Activated CD4-positive, CD25-positive, alpha-beta regulatory T cell (primary cell): ENCODE measurements at places on chromosomes 12 and 14.

DNA sequence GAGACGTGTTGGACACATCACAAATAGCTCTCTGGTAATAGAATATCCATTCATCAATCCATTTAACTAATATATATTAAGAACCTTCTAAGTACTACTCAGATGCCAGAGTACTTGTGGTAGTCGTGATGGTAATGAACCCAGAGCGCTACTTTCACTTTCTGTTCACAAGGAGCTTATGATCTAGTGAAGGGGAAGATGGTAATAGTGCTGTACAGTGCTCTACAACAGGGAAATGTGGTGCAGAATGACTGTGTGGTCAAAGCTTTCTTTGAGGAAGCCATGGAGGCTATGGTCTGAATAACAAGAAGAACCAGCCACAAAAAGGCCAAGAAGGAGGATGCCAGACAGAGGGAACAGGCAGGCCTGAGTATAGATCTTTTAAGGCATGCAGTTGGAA, 212.0 kb downstream of the PTPRO start:
- no peak for DNase-seq

- DNase-seq = no peak
Observed at GRCh38 chr12:111471236-111471635, 65.5 kb downstream of the SH2B3 start.

DNA sequence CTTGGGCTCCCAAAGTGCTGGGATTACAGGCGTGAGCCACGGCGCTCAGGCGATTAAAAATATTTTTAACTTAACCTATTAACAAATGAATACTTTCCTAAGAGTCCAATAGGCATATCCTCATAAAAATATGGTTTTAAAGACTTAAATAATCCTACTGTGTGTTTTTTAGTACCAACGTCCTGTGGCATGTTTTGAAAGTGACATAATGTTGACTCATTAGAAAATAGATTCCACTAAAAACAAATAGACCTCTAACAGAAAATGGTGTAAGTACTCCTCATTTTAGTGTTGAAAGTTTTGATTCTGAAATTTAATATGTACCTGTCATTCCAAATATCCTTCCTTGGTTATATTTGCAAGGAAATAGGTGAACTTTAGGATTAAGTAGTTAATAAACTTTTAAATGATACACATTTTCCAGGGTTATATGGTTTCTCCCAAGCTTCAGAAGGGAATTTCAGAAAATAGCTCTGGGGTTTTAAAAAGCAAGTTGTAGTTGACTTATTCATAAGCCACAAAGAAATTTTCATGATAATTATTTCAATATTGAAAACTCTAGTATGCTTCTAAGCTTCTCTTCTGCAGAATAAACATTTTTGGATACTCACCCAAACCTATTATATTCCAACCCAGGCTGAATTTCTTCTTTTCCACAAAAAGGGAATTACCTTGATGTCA, 12.1 kb upstream of the LUM start:
- no peak for DNase-seq

DNA sequence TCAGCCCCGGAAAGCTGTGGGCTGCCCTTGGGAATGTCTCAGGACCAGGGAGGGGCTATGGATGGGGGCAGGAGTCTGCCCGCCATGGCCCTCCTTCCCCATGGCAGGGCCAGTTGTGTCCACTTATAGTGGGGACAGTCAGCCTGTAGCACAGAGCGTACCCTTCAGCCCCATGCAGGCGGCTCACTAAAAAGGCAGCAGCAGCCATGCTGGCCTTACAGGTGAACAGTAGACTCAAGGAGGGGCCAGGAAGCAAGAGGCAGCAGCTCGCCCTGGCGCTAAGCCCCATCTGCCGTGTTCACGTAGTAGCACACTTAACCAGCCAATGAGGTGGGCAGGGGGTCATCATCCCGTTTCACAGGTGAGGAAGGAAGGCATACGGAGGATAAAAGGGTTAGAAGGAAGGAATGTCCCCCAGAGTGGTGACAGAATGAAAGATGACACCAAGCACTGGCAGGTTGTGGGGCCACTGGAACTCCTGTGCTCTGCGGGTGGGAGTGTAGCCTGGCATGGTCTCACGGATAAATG, 52.7 kb downstream of the FAM222A start:
- DNase-seq = no peak

DNA sequence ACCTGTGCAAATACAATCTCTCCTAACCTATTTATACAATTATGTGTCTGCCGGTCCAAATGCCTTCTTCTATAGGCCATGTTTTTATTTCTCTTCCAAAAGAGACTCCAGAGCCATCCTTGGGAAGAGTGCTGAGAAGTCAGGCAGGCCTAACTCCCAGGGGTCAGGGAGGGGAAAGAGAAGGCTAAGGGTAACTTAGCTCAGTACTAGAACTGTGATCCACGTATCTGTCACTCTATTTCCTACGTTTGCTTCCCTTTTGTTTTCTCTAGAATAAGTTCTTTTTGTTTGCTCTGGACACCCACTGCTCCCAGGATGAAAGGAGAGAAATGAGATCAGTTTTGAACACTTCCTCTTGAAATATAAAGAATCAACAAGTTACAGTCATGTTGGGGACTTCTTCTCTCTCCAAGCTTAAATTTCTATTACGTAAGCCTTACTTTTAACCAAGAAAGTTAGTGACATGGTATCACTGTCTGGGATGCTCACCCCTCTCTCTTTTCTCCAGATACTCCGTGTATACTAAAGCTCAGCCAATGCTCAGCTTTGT, 79.2 kb downstream of the DAD1 start:
- DNase-seq = no peak

DNA sequence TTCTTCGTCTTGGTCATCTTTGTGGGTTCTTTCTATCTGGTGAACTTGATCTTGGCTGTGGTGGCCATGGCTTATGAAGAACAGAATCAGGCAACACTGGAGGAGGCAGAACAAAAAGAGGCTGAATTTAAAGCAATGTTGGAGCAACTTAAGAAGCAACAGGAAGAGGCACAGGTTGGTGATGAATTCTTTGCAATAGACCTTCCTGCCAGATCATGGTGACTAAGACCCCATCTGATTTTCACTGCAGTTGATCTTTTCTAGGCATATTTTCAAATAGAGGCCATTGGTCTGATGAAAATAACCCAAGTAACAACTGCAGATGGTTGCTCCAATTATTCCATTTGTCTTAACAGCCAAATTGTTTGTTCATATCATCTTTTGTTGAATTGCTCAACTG, 114.4 kb downstream of the SCN8A start:
- no peak for DNase-seq

DNA sequence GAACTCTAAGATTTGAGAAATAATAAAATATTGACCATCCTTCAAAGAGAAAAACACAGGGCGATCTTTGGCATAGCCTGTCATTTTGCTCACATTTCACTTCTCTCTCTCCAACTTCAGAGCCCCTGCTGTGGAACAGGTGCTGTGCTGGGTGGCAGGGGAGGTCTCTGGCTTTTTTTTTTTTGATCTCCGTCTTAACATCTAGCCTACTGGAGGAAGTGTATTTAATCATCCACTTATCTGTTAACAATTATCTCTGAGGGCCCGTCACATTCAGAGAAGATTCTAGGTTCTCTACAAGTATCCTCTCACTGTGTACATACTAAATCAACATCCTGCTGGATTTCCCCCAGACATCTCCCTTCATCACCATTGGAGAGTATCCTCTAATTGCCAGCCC, 34.1 kb downstream of the CHST11 start:
- DNase-seq = no peak

GRCh38 chr12:3171195-3171591, 94.0 kb downstream of the TSPAN9 start:
- DNase-seq = no peak

DNA sequence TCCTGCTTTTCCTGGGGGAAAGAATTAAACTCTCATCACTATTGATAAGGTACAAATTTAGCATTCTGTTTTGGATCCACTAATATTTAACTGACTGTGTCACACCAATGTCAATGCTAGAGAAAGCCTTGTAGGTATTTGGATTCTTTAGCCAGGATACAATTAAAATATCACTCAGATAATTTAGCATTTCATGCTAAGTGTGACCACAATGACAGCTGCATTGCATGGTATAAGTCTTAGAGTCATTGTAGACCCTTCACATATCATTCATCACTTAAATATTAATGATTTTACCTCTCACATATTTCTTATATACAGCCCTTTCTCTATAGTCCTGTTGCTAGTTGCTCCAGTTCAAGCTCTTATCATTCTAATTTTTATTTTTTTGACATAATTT, 85.3 kb upstream of the ATP2B1 start:
- no peak for DNase-seq
